Lower lobe of right lung (tissue), 2 donors: ENCODE measurements at places on chromosomes 6 and 20. TPM values are rescaled to one million over a fixed set of nuclear protein-coding genes. Genes with fewer than 3 reads are reported as not detected.
A peak's percentile ranks its signal among the peaks of the same experiment; 100 is the strongest.

GRCh38 chr20:17439616-17440296 is 91.4 kb downstream of the BFSP1 start:
- H3K36me3 ChIP-seq: no peaks in the 10 kb centered on the region
- no peak for DNase-seq
- H3K4me1 ChIP-seq: no peaks in the 10 kb centered on the region
- no peak overlapping the region for H3K27ac ChIP-seq
- peaks cover 15% of the 10 kb centered on the region for H3K27me3 ChIP-seq

DNA sequence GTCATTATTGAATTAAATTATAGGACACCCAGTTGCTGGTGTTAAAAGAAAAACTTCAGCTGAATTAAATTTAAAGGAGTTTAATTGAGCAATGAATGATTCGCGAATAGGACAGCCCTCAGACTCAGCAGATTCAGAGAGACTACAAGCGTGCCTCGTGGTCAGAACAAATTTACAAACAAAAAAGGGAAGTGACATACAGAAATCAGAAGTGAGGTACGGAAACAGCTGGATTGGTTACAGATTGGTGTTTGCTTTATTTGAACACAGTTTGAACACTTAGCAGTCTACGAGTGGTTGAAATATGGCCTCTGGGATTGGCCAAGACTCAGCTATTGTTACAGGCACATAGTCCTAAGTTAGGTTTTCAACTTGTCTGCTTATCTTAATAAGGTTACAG is 25.8 kb upstream of the TNFRSF21 start:
- H3K4me3 ChIP-seq: no peak overlapping the region
- H3K27ac ChIP-seq: no peak overlapping the region
- no peaks in the 10 kb centered on the region for H3K4me1 ChIP-seq
- H3K36me3 ChIP-seq: no peaks in the 10 kb centered on the region
- H3K27me3 ChIP-seq: no peaks in the 10 kb centered on the region
- no peak for DNase-seq

DNA sequence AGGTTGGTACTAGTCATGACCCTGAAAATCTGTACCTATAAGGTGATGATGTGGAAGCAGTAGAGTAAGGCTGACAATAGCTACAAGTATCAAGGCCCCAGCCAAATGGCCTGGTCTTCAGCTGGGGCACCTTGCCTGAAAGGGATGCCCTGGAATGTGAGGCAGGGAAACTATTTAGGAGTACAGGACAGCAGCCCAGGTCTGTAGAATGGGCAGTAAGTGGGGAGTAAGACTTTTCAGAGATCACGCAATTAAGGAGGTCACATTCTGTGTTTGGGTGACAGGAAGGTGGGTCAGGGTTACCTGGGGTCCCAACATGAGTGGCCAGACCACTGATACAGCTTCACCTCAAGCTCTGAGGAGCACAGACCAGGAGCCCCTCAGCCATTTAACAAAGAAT is 9.4 kb downstream of the SLC35F1 start:
- H3K4me3 ChIP-seq: no peak overlapping the region
- H3K36me3 ChIP-seq: no peaks in the 10 kb centered on the region
- peaks cover 15% of the 10 kb centered on the region for H3K27me3 ChIP-seq
- H3K4me1 ChIP-seq: peaks cover 11% of the 10 kb centered on the region
- no peak for DNase-seq

DNA sequence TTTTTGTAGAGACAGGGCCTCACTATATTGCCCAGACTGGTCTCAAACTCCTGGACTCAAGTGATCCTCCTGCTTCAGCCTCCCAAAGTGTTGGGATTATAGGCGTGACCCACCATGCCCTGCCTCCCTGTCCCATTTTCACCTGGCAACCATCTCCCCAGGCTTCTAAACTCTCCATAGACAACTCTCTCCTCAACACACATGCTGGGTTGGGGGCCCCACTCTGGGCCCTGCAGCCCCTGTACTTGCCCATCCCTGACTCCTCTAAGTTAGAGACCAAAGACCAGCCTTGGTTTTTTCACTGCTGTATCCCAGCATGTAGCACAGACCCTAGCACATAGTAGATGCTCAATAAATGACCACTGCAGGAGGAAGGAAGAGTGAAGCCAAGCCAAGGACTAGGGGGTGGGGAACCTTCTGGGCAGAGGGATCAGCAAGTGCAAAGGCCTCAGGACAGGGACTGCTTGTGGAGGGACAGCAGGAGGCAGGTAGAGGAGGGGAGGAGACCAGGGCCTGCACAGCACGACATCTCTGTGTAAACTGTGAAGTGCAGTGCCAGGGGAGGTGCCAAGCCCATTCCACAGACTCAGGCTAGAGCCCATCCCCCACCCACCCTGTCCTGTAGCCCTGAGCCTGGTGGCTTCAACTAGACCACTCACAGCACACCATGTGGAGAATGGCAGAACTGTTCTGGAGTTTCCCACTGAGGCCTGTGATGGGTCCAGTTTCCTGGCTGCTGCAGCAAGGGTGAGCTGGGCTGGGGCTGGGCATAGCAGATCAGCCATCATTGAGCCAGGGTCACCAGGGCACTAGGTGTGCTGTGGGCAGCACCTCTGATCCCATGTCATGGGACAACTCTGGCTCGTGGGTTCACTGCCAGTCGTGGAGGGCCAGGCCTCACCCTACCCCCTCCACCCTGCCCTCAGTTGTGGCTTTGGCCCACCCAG is 3.4 kb upstream of the SRC start:
- no peak for DNase-seq
- H3K4me3 ChIP-seq: no peak overlapping the region
- H3K4me1 ChIP-seq: peaks cover 20% of the 10 kb centered on the region
- H3K27ac ChIP-seq: no peak overlapping the region

- peak; percentile 56 for DNase-seq
- no peaks in the 10 kb centered on the region for H3K27me3 ChIP-seq
- no peak overlapping the region for H3K27ac ChIP-seq
- peaks cover 83% of the 10 kb centered on the region for H3K4me1 ChIP-seq
Measured at GRCh38 chr6:36599791-36600209, 5.6 kb downstream of the SRSF3 start.

GRCh38 chr20:1779567-1779966 is 115.6 kb upstream of the SIRPA start:
- H3K4me1 ChIP-seq: peaks cover 18% of the 10 kb centered on the region
- DNase-seq: no peak
- no peaks in the 10 kb centered on the region for H3K36me3 ChIP-seq
- H3K27ac ChIP-seq: no peak overlapping the region
- H3K4me3 ChIP-seq: no peak overlapping the region

- H3K4me3 ChIP-seq: no peak overlapping the region
- H3K27me3 ChIP-seq: peaks cover 18% of the 10 kb centered on the region
- H3K36me3 ChIP-seq: peaks cover 40% of the 10 kb centered on the region
- peaks cover 44% of the 10 kb centered on the region for H3K4me1 ChIP-seq
- H3K27ac ChIP-seq: peak overlapping the region; percentile 76
Measured at GRCh38 chr6:32087574-32088486, 21.3 kb downstream of the TNXB start.

DNA sequence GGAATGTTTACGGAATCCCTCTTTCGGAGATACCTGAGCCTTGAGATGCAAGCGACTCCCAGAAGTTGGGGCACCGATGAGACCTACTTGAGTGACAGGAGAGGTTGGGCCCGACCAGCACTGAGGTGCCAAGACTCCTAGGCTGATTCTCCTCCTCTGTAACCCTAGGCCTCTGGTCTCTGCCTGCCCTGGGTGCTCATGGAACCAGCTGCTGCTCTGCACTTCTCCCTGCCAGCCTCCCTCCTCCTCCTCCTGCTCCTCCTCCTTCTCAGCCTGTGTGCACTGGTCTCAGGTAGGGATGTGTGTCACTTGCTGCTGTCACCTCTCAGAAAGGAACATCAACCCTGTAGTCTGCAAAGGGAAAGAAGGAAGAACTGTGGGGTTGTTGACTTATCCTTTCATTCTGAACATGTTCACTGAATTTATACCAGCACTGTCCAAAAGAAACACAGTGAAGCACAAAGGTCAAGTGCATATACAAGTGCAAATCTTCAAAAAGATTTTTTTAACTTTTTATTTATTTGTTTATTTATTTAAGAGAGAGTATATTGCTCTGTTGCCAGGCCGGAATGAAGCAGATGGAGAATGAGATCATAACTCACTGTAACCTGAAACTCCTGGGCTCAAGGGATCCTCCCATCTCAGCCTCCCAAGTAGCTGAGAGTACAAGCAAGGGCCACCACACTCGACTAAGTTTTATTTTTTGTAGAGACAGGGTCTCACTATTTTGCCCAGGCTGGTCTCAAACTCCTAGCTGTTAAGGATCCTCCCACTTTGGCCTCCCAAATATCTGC is 913 bp downstream of the BTN2A2 start:
- no peak for DNase-seq
- peaks cover 11% of the 10 kb centered on the region for H3K36me3 ChIP-seq
- peaks cover 19% of the 10 kb centered on the region for H3K4me1 ChIP-seq
- peak overlapping the region; percentile 68 for H3K4me3 ChIP-seq
- no peaks in the 10 kb centered on the region for H3K27me3 ChIP-seq

SAMD3 gene
- 5.5 TPM for total RNA-seq

MYMX gene
- not detected for total RNA-seq

- DNase-seq: no peak
- peaks cover 17% of the 10 kb centered on the region for H3K36me3 ChIP-seq
- H3K4me3 ChIP-seq: no peak overlapping the region
- no peak overlapping the region for H3K27ac ChIP-seq
- no peaks in the 10 kb centered on the region for H3K27me3 ChIP-seq
- peaks cover 5% of the 10 kb centered on the region for H3K4me1 ChIP-seq
Measured at GRCh38 chr20:36885356-36885755, 9.4 kb downstream of the TLDC2 start.

- H3K4me1 ChIP-seq: no peaks in the 10 kb centered on the region
- no peaks in the 10 kb centered on the region for H3K27me3 ChIP-seq
- DNase-seq: no peak
Measured at GRCh38 chr6:161031721-161032495, 40.3 kb downstream of the MAP3K4 start.

GRCh38 chr20:23212011-23212410 is 125.9 kb upstream of the CD93 start:
- no peaks in the 10 kb centered on the region for H3K27me3 ChIP-seq
- H3K27ac ChIP-seq: no peak overlapping the region

DNA sequence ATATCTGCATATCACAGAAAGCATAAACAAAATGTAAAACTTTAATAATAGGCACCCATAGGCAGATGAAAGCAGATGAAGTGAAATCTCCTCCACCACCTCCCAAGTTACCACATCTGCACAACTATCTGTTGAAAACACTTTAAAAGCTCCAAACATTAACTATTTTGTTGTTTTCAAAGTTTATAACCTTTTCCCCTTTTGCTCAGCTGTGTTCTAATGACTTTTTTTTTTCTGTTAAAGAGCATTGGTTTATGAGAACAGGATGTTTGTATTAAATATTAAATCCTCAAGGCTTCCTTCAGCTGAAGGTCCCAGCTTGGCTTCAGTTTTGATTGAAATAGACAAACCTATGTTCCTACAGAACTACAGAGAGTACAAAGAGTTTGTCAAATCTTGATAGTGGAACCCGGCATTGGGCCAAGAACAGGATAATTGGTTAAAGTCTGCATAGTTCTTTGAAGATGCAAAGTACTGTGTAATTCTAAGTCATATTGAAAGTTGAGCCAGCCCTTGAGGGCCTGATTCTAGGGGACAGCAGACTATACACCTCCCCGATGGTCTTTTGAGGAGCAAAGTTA is 255.1 kb upstream of the JAG1 start:
- no peak overlapping the region for H3K4me3 ChIP-seq
- no peaks in the 10 kb centered on the region for H3K27me3 ChIP-seq
- no peak for DNase-seq
- H3K36me3 ChIP-seq: no peaks in the 10 kb centered on the region
- peaks cover 5% of the 10 kb centered on the region for H3K4me1 ChIP-seq

- peak; percentile 21 for DNase-seq
- H3K36me3 ChIP-seq: no peaks in the 10 kb centered on the region
- peaks cover 4% of the 10 kb centered on the region for H3K27me3 ChIP-seq
- H3K4me1 ChIP-seq: no peaks in the 10 kb centered on the region
Measured at GRCh38 chr20:24782301-24782700, 166.8 kb upstream of the CST7 start.

TP53TG5 gene
- not detected for total RNA-seq

DNA sequence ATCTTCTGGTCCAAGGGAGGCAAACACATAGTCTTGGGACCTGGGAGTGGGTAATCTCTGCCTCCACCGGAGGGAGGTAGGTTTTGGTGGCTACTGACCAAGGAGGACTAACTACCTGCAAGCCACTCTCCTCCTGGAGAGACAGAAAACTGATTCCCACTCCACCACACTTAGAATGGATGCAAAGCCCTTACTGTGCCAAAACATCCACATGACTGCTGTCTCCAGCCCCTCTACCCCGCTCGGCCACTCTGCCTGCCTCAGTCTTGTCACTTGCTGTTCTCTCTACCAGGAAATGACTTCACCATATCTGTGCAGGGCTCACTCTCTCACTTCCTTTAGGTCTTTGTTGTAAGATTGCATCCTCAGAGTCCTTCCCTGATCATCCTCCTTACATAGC is 129.5 kb upstream of the ARG1 start:
- H3K4me3 ChIP-seq: no peak overlapping the region
- H3K4me1 ChIP-seq: no peaks in the 10 kb centered on the region
- H3K27ac ChIP-seq: no peak overlapping the region
- no peak for DNase-seq
- no peaks in the 10 kb centered on the region for H3K27me3 ChIP-seq

FOXC1 gene
- total RNA-seq: 2.3 TPM

GRCh38 chr6:116444092-116444491 is 17.1 kb upstream of the CALHM6 start:
- H3K27ac ChIP-seq: no peak overlapping the region
- H3K27me3 ChIP-seq: no peaks in the 10 kb centered on the region
- DNase-seq: no peak

- no peaks in the 10 kb centered on the region for H3K27me3 ChIP-seq
- no peaks in the 10 kb centered on the region for H3K36me3 ChIP-seq
Measured at GRCh38 chr6:110800839-110801196, 14.5 kb downstream of the CDK19 start.

DNA sequence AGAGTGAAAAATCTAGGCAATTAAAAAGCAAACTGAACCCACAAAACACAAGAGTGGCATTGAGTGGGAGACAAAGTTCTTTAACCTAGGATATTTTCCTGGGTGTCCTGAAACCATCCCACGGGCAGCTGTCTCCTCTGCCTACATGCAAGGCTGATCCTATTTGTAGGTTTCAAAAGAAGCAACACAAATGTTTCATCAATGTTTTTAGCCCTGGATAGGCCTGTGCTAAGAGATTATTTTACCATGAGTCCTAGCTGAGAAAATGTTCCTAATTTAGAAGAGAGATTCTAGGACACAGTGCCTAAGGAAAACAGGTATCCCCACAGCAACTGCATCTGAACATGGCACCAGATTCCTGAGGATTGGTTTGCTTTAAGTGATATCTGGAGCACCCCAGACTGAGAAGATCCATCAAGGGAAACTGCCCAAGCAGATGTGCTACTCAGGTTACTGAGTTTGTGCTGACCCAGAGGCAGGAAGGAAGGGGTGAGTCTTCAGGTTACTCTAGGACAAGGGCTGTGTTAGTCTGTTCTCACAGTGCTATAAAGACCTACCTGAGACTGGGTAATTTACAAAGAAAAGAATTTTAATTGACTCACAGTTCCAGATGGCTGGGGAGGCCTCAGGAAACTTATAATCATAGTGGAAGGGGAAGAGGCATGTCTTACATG is 111.6 kb upstream of the UST start:
- no peak overlapping the region for H3K4me3 ChIP-seq
- no peaks in the 10 kb centered on the region for H3K4me1 ChIP-seq
- H3K27me3 ChIP-seq: peaks cover 4% of the 10 kb centered on the region
- no peak for DNase-seq
- no peaks in the 10 kb centered on the region for H3K36me3 ChIP-seq

CGA gene
- total RNA-seq: not detected
